ENCODE measurements at places on chromosomes 3 and 15.
A peak's percentile ranks its signal among the peaks of the same experiment; 100 is the strongest.

DNA sequence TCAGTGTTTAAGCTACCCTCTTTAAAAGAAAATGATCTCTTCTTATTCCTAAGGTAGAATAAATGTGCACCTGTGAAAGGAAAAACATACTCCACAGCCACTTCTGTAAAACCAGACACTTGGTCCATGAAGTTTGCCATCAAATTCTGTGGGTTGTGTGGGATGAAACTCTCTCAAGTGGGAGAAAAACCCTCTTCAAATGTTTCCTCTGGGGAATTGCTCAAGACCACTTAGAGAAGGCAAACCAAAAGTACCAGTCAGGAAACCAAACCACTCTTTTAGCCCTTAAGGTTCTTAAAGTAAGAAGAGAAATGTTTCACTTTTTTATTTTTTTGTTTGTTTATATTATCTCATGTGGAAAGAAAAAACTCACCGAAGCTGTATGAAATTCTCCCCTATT is 1.2 kb downstream of the COL8A1 start:
- DNase-seq, result peak; percentile 53

GRCh38 chr15:90674476-90674875 is 42.7 kb upstream of the BLM start:
- DNase-seq, result no peak

DNA sequence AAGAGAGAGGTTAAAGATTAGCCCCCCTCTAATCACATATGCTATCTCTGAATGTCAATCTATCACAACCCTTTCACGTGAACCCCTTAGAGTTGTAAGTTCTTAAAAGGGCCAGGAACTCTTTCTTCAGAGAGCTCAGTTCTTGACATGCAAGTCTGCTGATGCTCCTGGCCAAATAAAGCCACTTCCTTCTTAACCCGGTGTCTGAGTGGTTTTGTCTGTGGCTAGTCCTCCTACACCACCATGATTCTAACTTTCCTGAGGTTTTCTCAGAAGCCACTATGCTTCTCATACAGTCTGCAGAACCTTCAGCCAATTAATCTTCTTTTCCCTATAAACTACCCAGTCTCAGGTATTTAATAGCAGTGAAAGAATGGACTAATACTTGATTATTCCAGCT is 231.1 kb upstream of the CNTN6 start:
- DNase-seq, result no peak

GRCh38 chr3:64852738-64853137 is 164.9 kb upstream of the ADAMTS9 start:
- no peak for DNase-seq

DNA sequence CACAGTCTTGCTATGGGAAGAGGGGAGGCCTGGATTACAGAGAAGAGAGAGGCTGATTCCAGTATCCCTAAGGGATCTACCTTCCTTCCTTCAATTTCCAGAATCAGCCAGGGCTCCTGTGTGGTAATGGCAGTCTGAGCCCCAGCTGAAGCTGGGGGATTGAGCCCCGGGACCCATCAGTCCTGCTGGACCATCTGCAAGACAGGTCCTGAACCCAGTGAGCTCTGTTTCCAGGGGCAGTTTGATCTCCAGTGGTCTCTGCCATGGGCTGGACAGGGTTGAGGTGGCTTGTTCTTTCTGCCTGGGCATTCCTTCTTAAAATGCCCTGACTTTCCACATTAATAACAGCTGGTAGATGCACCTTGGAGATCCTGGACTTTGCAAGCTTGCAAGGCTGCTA is 685.2 kb downstream of the TBL1XR1 start:
- no peak for DNase-seq

- DNase-seq, result no peak
These were observed 100.6 kb downstream of the IL1RAP start for GRCh38 chr3:190614226-190615059.

DNA sequence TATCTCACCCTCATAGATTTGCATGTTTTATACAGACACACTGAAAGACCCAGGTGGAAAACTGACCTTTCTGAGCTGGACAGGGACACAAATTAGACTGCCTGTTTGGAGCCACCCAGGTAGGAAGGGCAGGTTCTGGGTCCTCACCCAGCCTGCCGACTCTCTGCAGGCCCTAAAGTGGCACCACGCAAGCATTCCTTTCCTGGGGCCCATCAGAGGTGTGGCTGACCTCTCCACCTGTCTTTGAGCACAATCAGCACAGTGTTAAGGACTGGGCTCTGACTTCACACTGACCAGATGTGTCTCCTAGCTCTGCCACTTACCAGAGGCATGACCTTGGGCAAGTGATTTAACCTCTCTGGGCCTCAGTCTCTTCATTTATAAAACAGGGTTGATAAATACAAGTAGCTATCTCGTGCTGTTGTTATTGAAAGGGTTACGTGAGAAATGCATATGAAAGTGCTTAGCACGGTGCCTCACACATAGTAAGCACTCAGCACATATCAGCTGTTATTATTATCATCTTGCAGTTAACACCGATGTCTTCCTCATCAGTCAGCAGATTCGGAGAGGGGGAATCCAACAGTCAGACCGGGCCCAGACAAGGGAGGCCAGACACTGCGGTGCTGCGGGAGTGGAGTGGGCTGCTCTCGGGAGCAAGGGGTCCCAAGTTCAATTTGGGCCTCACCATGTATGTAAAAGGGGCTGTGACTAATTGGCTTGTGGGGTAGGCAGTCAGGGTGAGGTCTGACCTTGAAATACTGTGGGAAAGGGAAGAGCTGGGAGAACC is 2.0 kb upstream of the TBC1D2B start:
- DNase-seq, result no peak

DNA sequence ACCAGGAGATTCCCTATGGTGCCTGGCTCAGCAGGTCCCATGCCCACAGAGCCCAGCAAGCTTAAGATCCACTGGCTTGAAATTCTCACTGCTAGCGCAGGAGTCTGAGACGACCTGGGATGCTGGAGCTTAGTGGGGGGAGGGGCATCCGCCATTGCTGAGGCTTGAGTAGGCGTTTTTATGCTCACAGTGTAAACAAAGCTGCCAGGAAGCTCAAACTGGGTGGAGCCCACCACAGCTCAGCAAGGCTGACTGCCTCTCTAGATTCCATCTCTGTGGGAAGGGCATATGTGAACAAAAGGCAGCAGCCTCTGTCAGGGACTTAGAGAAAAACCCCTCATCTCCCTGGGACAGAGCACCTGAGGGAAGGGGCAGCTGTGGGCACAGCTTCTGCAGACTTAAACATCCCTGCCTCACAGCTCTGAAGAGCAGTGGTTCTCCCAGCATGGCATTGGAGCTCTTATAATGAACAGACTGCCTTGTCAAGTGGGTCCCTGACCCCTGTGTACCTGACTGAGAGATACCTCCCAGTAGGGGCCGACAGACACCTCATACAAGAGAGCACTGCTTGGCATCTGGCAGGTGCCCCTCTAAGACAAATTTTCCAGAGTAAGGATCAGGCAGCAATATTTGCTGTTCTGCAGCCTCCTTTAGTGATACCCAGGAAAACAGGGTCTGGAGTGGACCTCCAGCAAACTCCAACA is 231.5 kb upstream of the SETMAR start:
- DNase-seq, result no peak

GRCh38 chr15:31160740-31161495 is 59.4 kb upstream of the TRPM1 start:
- no peak for DNase-seq

DNA sequence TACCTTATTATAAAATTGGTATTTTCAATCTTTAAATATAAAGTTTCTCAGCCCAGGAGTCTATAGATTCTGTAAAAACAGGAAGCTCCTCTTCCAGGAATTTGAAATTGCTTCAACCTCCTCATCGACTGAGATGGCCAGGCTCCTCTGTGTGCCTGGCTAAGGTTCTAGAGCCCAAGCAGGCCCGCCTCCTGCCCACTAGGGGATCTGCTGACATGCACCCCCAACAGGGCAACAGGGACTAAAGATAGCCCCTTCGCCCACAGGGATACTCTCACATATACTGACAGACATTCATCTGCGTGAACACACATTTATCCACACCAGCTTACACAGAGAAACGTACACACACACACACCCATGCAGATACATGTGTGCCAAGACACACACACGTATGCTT is 183.1 kb upstream of the TLE3 start:
- DNase-seq, result no peak

GRCh38 chr15:88834211-88834812 is 31.1 kb downstream of the ACAN start:
- peak; percentile 62 for DNase-seq

DNA sequence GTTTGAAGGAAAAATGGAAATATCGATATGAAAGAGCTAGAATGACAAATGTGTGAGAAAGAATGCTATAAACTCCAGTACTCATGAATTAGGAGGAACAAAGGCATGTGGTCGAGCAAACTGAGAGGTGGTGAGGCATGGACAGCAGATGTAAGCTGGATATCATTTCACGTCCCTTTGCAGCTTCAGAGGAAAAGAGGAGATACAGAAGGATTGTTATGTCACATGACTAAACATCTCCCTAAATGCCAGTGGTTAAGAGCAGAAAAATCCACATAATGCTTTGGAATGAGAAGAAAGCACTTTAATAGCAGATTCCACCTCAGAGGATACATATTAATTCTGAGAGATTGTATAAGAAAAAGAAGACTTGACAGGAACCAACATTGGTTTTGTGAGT is 248.7 kb downstream of the ZIC4 start:
- no peak for DNase-seq

DNA sequence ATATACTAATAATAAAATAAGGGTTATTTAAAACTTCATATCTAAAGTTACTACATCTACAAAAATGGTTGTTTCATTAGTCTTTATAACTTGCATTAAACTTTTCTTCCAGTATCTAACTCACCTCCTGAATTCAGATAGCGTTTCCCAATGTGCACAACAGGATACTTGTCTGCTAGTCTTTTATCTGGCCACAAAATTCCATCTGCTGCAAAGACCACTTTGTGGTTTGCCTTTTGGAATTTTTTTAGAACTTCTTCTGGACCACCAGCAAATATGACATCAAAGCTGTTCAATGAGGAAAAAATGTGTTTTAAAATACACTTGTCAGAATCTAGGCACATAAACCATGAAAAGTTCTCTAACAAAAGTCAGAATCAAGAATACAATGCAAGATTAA is 50.8 kb downstream of the PLOD2 start:
- no peak for DNase-seq

- no peak for DNase-seq
These were observed 115.4 kb downstream of the MYLK start for GRCh38 chr3:123768480-123769355.

- no peak for DNase-seq
These were observed 1.9 kb downstream of the ADPGK start for GRCh38 chr15:72781631-72782030.

GRCh38 chr3:59052803-59053411 is 3.1 kb upstream of the CFAP20DC start:
- DNase-seq, result peak; percentile 68

- DNase-seq, result peak; percentile 98
These were observed at the start of gene APEH for GRCh38 chr3:49673715-49674496. APEH (plus strand) TSS chr3:49674351; CDS start chr3:49674402, 51 bp downstream.

- DNase-seq, result no peak
These were observed 7.2 kb downstream of the GNL3 start for GRCh38 chr3:52693071-52693470.

DNA sequence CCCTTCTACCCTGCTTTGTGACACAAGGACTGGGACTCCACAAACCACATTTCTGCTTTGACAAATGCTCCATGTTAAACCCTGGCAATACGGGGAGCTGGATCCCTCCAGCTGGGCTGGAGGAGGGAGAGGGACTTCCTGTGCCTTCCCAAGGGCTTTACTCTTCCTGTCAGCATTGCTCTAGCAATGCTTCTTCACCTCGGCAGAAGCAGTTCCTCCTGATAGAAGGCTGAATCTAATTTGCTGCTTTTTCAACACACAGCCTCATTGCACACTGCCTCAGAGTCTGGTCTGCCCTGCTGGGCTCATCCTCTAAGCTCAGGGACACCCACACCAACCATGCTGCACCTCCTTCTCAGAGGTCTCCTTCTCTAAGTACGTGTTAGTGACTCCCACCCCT is 142.8 kb upstream of the SMAD3 start:
- no peak for DNase-seq

GRCh38 chr3:183303690-183304089 is 50.6 kb downstream of the B3GNT5 start:
- no peak for DNase-seq

DNA sequence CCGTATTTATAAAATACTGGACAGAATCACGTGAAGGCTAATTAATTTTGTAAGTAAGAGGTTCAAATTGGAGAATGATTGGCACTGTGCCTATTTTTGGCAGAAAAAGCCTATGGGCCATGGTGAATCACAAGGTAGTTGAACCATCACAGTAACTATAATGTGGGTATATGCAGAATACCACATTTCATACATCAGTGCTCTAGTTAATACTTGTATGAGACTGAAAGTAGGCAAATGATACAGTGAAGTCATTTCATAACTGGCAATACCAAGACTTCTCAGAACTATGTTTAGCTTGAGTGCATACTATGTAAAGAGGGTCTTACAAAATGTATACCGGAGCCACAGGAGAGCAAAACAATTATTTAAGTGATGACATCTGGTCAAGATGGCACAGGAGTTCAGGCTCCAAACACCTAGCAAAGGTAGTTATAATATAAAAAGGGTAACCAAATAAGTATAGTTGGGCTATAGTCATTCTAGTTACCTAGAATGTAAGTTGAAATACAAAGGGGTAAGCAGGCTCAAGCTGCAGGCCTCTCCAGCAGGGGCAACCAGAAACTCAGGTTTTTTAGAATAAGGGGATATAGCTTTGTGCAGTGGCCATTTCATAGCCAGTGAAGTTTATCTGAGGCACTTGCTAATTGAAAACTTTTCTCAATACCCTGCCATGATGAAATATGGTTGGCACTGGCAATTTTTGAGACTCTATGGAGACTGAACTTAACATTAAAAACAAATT is 19.1 kb downstream of the GPR160 start:
- DNase-seq, result no peak

DNA sequence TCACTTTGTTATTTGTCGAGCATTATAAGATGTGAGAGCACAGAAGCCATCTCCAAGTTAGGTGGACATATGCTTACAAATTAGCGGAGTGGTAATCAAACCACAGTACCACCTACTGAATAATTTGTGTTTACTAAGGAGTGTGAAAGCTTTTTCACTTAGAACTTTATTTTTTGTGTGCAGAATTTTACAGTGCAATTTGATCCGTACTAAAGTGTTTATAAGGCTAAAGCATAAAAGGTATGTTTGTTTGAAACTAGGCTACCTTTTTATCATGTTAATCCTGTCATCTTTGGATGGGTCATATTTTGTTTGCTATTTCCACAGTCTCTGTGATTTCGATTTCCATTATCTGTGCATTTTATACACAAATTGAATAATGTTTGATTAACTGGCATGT is 37.5 kb downstream of the MAP2K5 start:
- no peak for DNase-seq

- peak; percentile 65 for DNase-seq
These were observed 24.6 kb upstream of the AP4E1 start for GRCh38 chr15:50883903-50884302.

All from fibroblast of pulmonary artery (primary cell).